ENCODE measurements at places on chromosomes 4 and X.

- DNase-seq: no peak
Measured at GRCh38 chr4:183449193-183449882, 4.9 kb downstream of the CDKN2AIP start.

GRCh38 chrX:136138939-136139338, 8.4 kb upstream of the FHL1 start:
- DNase-seq: no peak

DNA sequence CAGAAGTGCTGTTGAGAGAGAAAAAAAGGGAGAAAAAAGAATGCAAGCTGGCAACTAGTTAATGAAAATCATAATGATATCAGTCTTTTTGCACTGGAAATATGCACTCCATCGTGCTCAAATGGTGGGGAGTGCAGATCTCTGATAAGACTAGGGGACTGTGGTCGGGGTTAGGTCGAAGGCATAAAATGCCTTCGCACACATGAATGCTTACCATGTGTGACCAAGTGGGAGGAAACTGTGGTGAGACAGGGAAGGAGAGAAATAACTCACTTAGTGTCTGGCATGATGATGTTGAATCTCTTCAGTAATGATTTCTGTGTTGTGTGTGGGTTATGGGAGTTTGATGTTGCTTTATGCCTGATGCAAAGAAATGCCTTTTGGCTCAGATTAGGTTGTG, 358.9 kb downstream of the FBXO8 start:
- DNase-seq: no peak

DNA sequence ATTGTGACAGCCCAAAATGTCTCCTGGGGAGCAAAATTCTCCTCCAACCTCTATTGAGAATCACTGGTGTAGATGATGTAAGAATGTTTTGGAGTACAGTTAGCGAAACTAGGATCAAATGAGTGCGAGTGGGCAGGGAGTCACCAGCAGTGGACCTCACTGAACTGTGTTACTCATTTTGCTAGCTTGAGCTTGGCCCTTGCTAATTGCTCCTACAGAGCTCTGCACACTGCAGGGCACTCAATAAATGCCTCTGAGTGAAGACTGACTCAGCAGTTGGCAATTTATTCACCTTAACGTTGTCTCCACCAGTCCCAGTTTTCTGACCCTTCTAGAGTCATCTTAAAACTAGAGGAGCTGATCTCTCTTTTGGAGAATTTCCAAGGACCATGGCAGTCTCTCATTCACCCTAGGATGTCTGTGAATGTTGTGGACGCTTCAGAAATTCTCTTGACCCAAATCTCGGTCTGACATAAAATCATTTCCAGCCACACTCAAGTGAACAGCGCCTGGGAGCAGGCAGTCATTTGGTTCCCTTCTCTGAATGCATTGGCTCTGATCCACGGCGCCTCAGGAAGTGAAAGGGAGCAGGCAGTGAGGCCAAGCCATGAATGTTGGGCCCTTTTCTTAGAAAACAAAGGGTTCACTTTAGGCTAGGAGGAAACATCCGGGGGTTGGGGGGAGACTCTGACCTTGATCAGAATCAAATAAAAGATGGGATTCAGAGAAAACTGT, 148.1 kb downstream of the NWD2 start:
- DNase-seq: peak; percentile 86

DNA sequence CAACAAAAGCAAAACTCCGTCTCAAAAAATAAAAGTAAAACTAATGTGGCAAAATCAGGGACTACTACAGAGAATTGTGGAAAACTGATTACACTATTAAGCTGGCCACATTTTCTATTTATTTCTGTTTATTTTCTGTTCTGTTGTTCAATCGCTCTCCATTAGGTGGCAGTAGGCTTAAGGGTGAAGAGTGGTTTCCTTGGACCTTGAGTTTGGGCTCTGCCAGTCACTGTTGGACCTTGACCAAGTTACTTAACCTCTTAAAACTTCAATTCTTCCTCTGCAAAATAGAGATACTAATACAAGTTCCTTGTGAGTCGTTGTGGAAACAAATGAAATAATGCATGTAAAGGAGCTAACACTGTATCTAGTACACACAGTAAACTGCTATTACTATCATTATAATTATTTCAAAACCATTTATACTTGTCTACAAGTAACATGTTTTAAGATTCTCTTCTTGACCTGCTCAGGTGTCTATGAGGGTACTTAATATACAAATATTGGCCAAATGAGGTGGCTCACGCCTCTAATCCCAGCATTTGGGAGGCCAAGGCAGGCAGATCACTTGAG, 15.2 kb downstream of the HSD17B11 start:
- peak; percentile 47 for DNase-seq

- no peak for DNase-seq
Measured at GRCh38 chr4:106852426-106852825, 183.7 kb downstream of the DKK2 start.

DNA sequence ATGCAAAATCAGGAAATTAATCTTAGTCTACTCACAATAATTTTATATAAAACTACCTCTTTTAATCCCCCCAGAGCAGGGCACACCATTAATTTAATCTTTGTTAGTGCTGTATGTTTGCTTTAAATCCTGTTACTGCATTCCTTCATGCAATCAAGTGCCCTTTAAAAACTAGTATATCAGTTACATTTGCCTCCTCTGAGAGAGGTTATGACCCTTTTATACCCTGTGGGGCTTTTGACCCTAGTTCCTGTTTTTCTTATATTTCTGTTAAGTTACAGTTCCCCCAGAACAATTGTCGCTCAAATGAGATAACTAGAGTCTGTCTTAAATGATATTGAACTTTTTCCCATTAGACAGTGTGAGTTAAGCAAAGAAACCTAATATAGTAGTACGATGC, 46.2 kb downstream of the GPC4 start:
- DNase-seq: no peak

- DNase-seq: no peak
Measured at GRCh38 chrX:34365471-34365870, 233.4 kb upstream of the FAM47A start.

- DNase-seq: no peak
Measured at GRCh38 chrX:50114113-50114512, 86.7 kb downstream of the AKAP4 start.

GRCh38 chr4:88090898-88091297, 67.5 kb downstream of the ABCG2 start:
- DNase-seq: no peak

DNA sequence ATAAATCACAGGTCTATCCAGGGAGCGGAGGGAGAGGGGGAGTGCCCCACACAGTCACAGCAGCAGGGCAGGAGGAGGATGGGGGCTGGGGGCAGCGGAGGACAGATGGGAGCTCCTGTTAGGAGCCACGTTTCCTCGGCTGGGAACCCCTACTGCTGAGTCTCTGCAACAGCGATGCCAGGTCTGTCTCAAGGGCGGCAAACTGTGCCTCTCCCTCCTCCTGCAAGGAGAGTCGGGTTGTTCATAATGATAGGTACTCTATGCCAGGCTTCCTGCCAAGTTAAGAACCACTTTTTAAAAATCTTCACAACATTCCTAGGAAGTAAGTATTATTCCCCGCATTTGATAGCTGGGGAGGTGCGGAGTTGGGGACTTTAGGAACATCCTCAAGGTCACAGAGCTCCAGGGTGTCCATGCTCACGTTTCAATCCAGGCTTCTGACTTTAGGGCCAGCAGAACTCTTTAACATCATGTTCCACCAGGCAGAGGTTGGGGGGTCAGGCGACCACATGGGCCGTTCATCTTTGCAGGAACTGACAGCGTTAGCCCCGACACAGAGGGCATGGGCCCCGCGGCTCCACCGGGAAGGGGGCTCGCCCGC, 98.3 kb upstream of the MAML3 start:
- DNase-seq: no peak

DNA sequence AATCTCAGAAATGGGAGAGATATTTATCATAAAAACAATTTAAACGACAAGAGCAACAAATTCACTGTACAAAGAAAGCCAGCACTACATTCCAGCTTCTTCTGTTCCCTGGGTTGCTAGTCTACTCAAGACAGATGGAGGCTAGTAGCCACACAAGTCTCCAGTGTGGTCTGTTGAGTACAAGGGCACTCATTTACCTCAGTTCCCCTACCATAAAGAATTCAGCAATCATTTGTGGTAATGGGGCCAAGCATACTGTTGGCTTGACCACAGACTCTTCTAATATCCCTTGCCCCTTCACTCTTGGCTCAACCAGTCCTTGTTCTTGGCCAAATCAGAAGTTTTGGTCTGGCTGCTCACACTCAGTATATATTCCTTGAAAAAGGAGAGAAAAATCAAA, 212.3 kb downstream of the COX18 start:
- DNase-seq: no peak

- DNase-seq: no peak
Measured at GRCh38 chrX:53354669-53355068, 67.8 kb downstream of the SMC1A start.

DNA sequence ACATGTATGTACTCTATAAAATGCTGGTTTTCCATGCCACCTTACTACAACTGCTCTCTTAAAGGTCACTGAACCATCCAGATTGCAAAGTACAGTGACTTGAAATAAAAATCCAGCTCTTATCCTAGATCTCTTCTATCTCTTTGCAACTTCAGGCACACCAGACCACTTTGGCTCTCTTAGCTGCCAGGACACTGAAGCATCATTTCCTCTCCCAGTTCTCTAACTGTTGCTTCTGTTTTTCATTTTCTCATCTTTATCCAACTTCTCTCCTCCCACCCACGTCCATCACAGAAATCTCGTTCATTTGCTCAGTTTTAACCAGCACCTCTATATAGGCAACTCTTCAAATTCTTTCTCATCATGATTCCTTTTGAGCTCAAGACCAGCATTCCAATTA, 74.3 kb downstream of the METTL14 start:
- DNase-seq: no peak

DNA sequence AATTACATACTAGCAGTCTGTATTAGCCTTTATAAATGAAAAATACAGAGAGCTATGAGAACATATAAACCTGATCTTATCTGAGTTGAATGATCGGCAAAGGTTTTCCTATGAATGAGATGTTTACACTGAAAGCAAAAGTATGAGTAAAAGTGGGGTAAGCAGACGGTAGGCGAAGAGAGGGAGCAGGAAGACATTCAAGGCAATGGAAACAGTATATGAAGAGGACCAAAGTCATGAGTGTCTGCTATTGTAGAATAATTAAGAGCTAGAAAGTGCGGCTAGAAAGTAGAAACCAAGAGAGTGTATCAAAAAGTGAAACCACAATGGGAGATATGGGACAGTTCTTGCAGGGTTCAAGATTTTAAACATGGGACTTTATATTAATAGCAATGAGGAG, 67.0 kb upstream of the TMLHE start:
- no peak for DNase-seq

DNA sequence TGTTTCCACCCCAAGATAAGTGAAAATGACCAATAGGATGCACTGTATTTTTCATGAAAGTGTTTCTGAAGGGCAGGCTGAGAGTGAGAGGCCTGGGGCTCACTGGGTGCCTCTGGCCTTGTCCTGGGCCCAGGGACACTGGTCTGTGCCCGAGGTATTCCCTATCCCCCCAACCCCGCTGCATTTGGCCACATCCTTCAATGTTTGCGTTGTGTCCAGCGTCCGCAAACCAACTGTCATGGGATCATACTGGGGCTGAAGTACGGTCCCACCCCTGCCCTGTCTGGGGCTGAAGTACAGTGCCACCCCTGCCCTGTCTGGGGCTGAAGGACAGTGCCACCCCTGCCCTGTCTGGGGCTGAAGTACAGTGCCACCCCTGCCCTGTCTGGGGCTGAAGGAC, 22.0 kb upstream of the MSANTD1 start:
- no peak for DNase-seq

- no peak for DNase-seq
Measured at GRCh38 chr4:2832981-2833670, 10.5 kb upstream of the ADD1 start.

DNA sequence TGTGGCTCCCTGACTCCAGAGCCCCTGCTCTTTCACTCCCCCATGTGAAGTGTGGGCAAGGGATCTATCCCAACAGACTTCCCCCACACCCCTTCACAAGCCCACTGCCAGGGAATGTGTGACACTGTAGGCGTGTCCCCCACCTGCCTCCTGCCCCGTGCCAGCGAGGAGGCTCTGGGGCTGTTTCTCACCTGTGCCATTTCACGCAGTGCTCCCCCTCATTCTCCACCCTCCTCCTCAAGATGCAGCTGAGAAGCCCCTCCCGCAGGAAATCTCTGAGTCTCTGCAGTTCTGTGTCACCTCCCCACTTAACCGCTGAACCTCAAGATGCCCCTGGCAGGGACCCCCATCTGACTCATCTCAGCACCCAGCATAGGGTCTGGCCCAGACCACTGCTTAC, 5.4 kb downstream of the MAN2B2 start:
- no peak for DNase-seq

GRCh38 chr4:139735381-139736273, 70.0 kb downstream of the MGST2 start:
- no peak for DNase-seq

DNA sequence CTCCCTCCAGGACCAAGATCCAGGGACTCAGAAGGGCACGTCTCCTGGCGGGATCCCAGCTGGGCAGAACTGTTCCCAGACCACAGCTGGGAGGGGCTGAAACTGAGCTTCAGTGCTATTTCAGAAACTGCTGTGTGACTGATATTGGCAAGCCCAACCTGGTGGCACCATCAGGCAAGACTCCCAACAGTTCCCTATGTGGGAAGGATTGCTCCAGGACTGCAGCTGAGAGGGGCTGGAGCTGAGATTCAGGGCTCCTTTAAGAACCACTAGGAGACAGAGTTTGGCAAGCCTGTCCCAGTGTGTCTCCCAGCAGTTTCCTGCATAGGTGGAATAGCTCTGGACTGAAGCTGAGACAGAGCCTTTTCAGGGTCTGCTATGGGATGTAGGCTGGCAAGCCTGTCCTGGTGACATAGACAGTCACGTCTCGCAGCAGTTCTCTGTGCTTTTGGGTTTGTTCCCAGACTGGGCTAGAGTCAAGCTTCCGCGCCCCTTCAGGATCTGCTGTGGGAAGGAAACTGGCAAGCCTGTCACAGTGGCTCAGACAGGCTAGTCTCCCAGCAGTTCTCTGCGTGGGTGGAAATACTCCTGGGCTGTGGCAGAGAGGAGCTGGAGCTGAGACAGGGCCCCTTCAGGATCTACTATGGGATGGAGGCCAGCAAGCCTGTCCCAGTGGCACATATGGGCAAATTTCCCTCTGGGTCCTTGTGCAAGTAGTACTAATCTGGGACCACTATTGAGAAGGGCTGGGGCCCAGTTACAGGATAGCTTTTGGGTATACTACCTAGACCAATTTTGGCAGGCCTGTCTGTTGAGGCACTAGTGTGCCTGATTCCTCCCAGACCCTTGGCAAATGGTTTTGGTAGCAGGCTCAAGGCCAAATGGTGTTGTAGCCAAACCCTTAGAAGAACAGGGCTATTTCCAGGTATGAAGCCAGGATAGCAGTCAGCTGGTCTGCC, 20.2 kb upstream of the MED14 start:
- DNase-seq: no peak

DNA sequence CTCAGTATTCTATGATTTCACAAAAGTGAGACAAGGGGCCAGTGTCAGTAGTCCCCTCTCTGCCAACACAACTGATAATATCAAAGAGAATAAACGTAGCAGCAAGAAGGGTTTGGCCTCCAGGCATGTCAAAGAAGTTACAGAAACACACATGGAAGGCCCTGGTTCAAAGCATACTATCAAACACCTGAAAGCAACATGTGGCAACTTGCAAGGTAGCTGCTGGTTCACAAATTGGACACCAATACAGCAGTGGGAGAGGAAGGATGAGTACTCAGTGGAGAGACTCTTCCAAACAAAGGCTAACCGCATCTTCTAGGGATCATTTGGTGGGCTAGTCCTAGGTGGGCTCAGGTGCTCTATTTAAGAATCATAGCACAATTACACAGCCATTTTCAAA, 74.9 kb upstream of the MAOA start:
- no peak for DNase-seq

- no peak for DNase-seq
Measured at GRCh38 chr4:122749704-122750454, 17.4 kb downstream of the BBS12 start.

All from COLO829 (cell line).